ENCODE measurements at places on chromosomes 12 and 14.

GRCh38 chr12:113359133-113359938, 949 bp downstream of the PLBD2 start:
- no peak for DNase-seq

DNA sequence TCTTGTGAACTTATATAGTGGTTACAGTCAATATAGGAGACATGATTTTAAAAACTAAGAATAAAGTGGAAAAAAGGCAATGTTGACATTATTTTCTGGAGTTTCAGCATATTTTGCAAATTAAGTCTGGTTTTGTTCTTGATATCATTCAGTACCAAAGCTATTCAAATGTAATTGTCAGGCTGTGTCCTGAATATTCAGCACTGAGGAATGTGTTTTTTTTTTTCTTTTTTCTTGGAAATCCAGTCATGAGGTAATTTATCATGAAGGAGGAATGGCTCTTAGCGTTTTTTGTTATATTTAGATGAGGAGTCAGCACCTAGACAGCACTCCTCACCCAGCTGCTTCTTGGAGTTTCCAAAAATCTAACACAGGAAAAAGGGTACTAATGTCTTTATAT, 225.5 kb downstream of the CCDC91 start:
- DNase-seq, result no peak

DNA sequence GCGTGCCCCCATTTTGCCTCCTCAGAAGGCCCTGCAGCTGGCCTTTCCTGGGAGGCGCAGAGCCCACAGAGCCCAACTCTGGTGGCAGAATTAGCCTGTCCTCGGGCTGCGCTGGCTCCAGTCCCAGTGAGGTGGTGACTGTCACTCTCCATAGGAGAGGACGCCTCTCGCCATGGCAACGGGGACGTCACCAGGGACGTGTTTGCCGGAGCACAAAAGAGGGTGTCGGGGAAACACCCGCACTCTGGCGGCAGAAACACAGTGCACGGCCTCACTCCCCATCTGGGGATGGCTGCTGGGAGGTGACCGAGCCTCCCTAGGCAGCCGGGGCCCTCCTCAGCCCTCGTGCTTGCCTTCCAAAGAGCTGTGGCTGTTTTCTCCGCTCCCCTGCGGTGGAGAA, 50.2 kb upstream of the NCOR2 start:
- DNase-seq, result no peak

- no peak for DNase-seq
Observed at GRCh38 chr12:16585781-16586180, 20.2 kb downstream of the LMO3 start.

- no peak for DNase-seq
Observed at GRCh38 chr12:32170437-32170998, 63.9 kb downstream of the BICD1 start.

DNA sequence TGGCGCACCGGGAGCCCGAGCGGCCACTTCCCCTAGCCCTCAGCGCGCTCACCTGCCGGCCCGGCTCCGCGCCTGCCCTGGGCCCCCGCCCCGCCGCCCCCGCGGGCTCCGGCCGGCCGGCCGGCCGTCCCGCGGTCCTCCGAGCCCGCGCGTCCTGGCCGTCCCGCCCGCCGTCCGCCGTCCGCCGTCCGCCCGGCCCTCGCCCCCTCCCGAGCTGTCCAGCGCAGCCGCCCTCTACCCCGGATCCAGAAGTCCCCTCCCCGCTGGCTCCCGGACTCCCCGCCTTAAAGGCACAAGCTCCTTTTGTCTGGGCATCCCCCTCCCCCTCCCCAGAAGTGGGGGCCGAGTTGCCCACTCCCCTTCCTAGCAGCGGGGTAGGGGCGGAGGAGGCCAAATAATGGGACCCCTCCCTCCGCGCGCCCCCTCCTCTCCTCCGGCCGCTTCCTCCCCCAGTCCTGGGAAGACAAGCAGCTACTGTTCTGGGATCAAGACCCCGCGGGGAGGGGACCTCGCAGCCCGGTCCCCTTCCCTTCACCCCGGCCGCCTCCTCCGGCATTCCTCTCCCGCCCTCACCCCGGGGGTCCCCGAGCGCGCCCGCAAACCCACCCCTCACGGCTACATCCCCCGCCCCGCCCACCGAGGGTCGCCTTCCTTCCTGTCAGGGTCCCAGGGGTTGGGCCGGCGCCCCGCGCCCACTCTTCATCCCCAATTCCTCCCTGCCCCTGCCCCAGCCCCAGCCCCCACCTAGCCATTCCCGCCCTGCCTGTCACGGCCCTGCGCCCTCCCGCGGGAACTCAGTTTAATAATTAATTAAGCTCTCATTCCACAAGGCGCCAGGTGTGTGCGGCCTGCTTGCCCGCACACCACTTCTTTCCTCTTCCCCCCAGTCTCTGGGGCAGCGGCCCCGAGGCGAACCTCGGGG, at the start of gene ADCY6:
Gene ADCY6, minus strand, starts transcription at position 236 of the 922 bp plus-strand sequence. CDS start 5,655 bp downstream, outside the sequence.
- peak; percentile 68 for DNase-seq

DNA sequence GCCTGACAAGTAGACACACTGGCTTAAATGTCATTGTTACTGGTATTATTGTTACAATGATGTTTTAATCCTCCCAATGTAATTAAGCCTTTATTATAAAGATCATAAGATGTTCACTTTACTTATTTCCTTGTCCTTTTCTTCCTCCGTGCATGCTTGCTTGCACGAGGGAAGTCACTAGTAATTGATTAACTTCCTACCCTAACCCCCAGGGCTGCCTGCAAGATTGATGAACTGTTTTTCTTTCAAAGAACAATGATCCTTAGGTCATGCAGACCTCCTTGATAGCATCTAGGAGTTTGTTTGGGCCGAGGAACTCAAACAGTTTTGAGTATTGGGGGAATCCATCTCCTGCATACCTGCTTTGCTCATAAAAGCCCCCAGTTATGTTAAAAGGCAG, 43.0 kb downstream of the GLRX5 start:
- no peak for DNase-seq

GRCh38 chr12:128269181-128269591, 2.2 kb downstream of the TMEM132C start:
- no peak for DNase-seq

GRCh38 chr12:6961695-6962284, 8.7 kb downstream of the PHB2 start:
- DNase-seq, result peak; percentile 79

DNA sequence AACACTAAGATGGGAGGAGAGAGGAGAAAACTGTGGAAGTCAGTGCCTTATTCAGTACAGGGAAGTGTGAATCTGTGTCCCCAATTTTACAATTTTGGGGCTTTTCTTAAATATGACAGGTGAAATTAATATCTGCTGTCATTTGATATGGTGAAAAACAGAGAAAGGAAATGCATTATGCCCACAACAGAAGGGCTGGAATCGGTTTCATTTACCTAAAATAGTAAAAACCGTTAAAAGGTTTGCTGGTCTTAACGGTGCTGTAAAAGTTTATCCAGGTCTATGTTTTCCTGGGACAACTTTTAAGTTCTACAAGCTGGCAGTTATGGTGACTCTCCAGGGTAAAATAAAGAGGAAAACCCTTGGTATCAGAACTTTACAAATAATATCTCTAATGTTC, 310.8 kb downstream of the FUT8 start:
- DNase-seq, result no peak

Data from HEK293T (cell line).